ENCODE measurements at places on chromosomes 7 and 10.
A peak's percentile ranks its signal among the peaks of the same experiment; 100 is the strongest.

DNA sequence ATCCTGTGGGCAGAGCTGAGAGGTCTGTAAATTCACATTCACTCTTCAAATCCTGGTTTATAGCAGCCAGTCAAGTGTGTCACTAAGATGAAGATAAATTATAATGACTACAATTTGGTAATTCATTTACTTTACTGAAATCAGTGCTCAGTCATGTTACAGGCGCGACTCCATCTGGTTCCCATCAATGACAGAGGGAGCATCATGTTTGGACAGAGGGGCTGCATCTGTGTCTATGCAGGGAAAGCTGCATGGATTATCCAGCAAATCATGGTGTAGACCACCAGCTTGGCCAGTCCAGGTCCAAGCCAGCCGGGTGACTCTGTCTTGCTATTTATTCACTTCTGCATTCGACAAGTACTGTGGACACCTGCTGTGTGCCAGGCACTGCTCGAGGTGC is 214.1 kb upstream of the ZNF32 start:
- DNase-seq: no peak

- DNase-seq: no peak
These were observed 25.4 kb upstream of the PAPSS2 start for GRCh38 chr10:87634311-87634710.

- DNase-seq: no peak
These were observed 58.2 kb upstream of the CHST15 start for GRCh38 chr10:124151466-124152095.

DNA sequence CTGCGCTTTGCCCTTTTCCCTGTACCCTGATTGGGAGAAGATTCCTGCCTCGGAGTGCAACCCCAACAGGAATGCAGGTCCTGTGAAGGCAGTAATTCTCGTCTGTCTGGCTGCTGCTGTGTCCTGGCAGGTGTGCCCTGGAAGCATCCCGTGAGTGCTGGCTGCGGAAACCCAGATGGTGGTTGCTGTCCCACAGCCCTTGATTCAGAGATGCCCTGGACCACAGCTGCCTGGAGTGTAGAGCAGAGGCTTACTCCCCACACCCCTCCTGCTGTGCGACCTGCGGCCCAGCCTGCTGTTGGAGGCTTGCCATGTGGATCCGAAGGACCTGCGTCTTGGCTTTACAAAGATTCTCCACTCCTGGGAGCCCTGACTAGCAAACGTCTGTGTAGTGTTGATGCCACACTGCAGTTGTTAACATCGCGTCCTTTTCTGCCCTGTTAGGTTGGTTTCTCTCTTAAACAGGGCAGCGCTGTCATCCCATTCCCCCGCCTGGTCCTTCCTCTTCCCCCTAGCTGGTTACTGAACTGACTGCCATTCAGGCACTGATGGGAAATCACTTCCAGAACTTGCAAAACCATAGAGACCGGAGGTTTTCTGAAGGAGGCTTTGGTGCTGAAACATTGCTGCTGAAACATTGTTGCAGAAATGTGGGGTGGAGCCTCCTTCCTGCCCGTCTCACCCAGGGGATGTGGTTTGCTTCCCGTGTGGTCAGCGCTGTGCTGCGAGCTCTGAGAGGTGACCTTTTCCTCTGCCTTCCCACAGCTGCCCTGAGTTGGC is 53.3 kb downstream of the DNAJB6 start:
- peak; percentile 55 for DNase-seq

GRCh38 chr10:83248106-83248631 is 891.1 kb upstream of the GHITM start:
- no peak for DNase-seq

DNA sequence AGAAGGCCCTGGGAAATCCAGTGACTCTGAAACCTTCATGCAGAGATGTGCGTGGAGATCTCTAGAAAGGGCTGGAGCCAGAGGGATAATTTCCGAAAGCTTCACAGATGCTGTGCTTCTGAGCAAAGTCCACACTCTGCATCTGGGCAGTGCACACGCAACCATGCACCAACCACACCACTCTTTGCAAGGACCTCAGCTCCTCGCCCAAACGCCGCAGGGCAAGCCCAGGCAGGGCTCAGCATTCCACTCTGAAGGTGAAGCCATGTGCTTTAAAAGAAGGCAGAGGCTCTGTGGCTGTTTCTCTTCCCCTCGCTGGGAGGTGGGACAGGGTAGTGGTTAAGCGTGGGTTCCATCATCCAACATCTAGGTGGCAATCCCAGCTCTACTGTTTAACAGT is 48.4 kb downstream of the ASB13 start:
- no peak for DNase-seq

DNA sequence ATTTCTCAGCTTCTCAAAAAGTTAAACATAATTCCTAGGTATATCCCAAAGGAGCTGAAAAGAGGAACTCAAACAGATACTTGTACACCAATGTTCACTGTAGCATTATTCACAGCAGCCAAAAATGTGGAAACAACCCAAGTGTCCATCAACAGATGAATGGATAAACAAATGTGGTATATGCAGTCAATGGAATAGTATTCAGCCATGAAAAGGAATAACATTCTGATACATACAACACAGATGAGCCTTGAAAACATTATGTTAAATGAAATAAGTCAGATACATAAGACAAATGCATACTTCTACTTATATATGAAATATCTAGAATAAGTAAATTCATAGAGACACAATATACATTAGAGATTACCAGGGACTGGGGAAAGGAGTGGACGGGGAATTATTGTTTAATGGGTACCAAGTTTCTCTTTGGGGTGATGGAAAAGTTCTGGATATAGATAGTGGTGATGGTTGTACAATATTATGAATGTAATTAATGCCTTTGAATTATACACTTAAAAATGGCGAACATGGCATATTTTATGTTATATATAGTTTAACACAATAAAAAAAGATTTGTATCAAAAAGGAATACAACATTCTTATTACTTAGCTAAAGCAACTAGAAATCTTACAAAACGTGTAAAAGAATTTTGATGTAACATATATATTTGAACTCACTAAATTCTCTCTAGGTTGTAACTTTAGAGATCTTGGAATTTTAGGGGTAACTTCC is 15.0 kb downstream of the PEX1 start:
- DNase-seq: no peak

All from hematopoietic multipotent progenitor cell treated with erythropoietin and hydrocortisone succinate and interleukin-3 and kit ligand, for 8 days (in vitro differentiated cells).